ENCODE measurements at places on chromosomes 3 and 15.

DNA sequence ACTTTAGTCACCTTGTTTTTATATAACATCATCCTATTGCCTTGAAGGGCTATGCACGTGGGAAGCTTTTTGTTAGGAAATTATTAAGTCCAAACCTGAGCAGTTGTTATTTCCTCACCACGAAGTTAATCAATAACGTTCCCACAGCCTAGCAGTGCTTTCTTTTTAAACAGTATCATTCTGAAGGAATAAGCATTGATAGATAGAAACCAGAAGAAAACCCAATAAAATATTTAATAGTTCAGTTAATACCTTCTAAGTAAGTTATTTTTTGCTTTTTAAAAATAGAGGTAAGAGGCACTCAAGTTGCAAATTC is 149.3 kb downstream of the KCNMB2 start:
- no peak for DNase-seq

DNA sequence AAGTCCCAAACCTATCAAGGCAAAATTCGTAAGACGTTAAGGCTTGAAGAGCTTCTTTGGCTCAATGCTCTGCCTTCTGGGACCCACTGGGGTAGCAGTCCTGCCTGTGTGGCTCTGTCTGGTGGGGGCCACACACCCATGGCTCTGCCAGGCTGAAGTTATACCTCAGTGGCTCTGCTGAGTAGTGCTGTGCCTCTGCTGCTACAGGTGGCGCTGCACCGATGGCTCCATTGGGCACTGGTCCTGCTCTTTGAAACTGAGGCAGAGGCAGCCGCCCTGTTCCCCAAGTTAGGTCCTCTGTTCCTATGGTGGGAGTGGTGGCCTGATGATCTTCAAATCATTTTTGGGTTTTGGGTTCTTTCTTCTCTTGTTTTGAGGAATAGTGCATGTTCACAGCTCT is 68.0 kb upstream of the AP4E1 start:
- DNase-seq, result no peak

GRCh38 chr3:45105855-45106671 is 40.1 kb downstream of the CDCP1 start:
- no peak for DNase-seq

- no peak for DNase-seq
Measured at GRCh38 chr3:117540597-117540996, 831.0 kb downstream of the TUSC7 start.

- DNase-seq, result no peak
Measured at GRCh38 chr3:63048367-63049326, 173.4 kb upstream of the CADPS start.

DNA sequence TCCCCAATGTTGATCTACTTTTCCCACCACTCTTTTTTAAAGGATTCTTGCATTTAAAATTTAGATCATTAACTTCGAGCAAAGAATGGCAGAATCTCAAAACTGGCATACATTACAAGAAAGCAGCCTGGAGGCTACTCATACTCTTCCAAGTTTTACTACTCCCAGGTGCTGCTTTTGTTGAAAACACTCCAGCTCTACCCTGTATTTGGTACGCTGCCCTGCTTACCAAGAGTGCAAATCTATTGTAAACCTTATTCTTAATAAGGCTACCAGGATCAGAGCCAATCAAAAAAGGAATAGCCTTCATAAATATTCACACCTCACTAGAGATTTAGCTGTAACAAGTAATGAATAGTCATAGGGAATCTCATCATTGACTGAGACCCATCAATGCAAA is 11.6 kb upstream of the CNTN3 start:
- DNase-seq, result peak; percentile 13

DNA sequence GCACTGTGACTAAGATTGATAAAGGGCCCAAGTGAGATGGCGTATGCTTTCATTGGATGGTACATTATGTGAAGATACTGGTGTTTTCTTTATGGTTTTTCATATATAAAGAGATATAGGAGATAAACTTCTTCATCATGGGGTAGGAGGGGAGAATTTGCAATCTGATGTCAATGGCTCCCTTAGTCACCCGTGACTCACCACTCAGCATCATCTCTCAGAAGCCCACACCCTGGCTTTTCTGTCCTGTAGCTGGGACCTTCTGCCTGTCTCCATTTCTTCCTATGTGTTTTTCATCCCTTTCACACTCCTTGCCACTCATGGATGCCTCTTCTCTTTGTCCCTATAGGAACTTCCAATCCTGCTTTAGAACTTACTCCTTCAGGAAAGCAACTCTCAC is 114.3 kb upstream of the SEMA6D start:
- no peak for DNase-seq

DNA sequence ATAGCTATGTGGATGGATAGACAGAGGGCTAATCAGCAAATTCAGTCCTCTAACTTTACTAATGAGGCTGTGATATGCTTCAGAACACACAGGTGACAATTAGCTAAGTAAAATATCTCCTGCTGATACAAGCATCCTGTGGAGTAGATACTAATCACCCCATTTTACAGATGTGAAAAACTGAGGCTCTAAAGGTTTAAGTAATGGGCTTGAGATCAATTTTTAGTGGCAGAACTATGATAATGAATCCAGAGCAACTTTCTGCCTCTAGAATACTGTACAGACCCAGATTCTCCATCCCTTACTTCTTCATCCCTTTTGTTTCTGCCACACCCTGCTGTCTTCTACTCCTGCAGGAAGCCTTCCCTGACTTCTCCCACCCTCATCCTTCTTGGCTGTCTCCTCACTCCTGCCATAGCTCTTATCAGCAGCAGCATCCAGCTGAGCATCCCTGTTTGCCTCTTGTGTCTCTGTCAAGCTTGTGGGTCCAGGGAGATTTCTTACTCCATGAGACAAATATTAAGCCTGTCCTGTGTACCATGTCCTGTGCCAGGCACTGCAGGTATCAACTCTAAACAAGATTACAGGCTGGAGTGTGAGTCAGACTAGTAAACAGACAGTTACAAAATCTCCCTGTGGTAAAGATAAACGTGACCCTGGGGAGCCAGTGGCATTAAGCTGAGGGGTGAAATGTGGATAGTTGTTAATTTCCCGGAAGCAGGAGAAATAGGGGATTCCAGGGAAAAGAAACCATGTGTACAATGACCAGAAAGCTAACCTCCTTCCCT is 39.2 kb downstream of the SLC6A11 start:
- DNase-seq, result no peak

- no peak for DNase-seq
Measured at GRCh38 chr15:62653122-62653521, 389.4 kb upstream of the TPM1 start.

- no peak for DNase-seq
Measured at GRCh38 chr3:128841926-128842920, 37.2 kb upstream of the ACAD9 start.

DNA sequence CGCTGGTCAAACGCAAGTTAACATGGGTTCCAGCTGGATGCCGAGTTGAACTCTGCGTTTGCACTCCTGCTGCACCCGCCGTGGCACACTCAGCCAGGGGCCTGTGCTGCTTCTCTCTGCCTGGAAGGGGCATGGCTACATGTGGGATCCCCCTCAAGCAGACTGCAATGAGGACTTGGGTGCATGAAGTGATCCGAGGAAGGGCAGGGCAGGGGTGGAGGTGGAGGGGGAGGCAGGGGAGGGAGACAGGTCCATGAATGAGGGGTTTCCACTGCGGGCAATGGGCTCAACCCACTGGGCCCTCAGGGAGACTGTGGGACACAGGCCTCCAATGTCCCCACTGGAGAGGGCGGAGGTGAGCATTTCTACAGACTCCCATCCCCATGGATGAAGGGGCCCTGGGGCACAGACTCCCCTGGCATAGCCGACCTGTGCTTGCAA is 141.6 kb upstream of the MEF2A start:
- DNase-seq, result no peak

DNA sequence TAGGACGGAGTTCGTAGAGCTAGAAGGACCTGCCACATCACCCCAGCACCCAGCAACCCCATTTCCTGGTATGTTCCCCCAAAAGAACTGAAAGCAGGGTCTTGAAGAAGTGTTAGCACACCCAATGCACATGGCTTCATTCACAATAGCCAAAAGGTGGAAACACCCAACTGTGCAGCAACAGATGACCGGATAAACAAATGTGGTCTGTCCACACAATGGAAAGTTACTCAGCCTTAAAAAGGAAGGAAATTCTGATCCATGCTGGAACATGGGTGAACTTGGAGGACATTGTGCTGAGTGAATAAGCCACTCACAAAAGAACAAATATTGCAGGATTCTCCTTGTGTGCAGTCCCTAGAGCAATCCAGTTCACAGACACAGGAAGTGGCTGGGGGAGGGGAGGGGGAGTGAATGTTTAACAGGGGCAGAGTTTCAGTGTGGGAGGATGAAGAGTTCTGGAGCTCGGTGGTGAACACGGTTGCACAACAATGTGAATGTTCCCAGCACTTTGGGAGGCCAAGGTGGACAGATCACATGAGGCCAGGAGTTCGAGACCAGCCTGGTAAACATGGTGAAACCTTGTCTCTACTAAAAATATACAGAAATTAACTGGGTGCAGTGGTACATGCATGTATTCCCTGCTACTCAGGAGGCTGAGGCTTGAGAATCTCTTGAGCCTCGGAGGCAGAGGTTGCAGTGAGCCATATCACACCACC is 157.5 kb downstream of the NUP210 start:
- no peak for DNase-seq

- no peak for DNase-seq
Measured at GRCh38 chr3:185313693-185314246, 49.2 kb upstream of the MAP3K13 start.

DNA sequence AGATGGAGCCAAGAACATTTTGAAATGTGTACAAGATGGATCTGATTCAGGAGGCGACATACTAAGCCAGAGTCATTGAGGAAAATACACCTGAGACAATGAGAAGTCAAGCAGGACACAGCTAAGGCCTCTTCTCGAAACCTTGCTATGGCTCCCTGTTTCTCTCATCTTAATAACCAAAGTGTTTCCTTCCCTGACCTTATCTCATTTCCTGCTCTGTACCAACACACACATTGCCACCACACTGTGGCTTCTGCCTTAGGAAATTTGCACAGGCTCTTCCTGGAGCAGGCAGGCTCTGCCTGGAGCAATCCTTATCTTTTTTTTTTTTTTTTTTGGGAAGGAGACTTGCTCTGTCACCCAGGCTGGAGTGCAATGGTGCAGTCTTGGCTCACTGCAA is 36.6 kb downstream of the OXSM start:
- no peak for DNase-seq

DNA sequence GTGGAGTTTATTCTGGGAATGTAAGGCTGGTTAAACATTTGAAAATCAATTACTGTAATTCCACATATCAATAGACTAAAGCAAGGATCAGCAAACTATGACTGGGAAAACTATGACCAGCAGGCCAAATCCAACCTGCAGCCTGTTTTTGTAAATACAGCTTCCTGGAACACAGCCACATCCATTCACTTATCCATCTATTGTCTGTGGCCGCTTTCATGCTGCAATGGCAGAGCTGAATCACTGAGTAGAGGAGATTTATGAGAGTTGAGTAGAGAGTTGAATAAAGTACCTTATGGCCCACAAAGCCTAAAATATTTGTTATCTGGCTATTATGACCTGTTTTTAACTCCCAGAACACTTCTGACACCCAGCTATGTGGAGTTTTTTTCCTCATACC is 12.2 kb downstream of the MYLK start:
- no peak for DNase-seq

- DNase-seq, result no peak
Measured at GRCh38 chr3:187082758-187083375, 56.4 kb downstream of the RPL39L start.

- no peak for DNase-seq
Measured at GRCh38 chr3:51949121-51949520, 6.1 kb upstream of the GPR62 start.

GRCh38 chr3:17398959-17399551 is 343.4 kb downstream of the TBC1D5 start:
- no peak for DNase-seq

DNA sequence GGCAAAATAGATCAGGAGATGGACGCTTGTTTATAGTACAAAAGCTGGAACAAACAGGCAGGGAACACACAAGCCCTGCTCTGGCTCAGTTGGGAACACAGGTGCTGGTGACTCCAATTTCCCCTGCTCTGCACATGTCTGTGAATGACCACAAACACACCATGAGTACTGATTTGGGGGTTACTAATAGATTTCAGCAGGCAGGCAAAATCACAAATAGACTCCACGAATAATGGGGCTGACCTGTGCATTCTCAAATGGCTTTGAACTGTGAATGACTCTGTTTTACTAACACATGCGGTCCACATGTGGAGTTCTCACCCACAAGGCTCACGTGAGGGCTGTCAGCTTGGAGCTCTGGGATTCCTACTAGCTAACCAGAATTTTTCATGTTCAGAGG is 3.9 kb downstream of the RTP3 start:
- DNase-seq, result no peak

GRCh38 chr3:58556761-58557221 is 19.8 kb upstream of the ACOX2 start:
- no peak for DNase-seq

DNA sequence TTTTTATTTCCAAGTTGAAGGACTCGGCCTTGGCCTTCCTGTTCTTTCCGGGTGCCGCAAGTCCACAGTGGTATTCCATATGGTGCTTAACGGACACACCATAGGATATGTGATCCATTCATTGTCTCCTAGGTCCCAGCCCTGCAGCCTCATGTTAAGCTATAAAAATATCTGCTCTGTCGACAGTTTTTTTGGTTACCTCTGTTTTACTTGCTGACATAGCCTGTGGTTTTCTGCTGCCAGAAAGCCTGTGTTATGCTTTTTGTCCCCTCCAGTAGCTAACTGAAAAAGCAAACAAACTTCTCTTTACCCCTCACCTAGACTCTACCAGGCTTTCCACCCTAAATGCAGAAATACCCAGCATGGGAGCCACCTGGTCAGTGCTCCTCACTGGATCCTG is 5.3 kb downstream of the INAFM2 start:
- no peak for DNase-seq

GRCh38 chr3:46104706-46105105 is 77.4 kb upstream of the XCR1 start:
- DNase-seq, result no peak

- no peak for DNase-seq
Measured at GRCh38 chr3:165343185-165343584, 147.0 kb upstream of the SLITRK3 start.

- DNase-seq, result peak; percentile 10
Measured at GRCh38 chr3:137792626-137793271, 28.6 kb downstream of the SOX14 start.
